ENCODE measurements at places on chromosomes 11 and 22. TPM values are rescaled to one million over a fixed set of nuclear protein-coding genes. Genes with fewer than 3 reads are reported as not detected.
A peak's percentile ranks its signal among the peaks of the same experiment; 100 is the strongest.

INPP5J gene
- 1.3 TPM for total RNA-seq

GRCh38 chr11:43738600-43739409 is 58.3 kb downstream of the HSD17B12 start:
- H3K36me3 ChIP-seq, result peaks cover 4% of the 10 kb centered on the region
- no peaks in the 10 kb centered on the region for H3K27me3 ChIP-seq
- H3K4me1 ChIP-seq, result peaks cover 35% of the 10 kb centered on the region
- H3K27ac ChIP-seq, result peak overlapping the region; percentile 68
- H3K4me3 ChIP-seq, result peak overlapping the region; percentile 31

DNA sequence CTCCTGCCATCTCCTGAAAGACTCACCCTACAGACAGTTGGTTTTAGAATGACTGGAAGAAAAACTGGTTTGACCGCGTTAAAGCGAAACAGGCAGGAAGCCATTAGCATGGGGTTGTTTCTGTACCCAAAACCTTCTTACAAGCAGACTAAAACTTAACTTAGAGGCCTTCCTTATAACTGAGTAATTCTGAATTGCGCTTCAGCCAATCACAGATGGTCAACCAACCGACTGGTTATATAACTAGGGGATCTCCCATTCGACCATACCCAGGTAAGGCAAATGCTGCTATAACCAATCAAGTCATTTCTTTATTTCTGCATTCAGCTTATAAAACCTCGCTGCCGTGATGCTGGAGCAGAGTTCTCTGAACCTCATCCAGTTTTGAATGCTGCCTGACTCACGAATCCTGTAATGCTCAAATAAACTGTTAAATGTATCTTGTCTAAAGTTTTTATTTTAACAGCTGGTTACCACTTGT is 87.8 kb upstream of the DRD2 start:
- no peaks in the 10 kb centered on the region for H3K4me1 ChIP-seq
- H3K27me3 ChIP-seq, result no peaks in the 10 kb centered on the region
- no peak overlapping the region for H3K27ac ChIP-seq

TTLL1 gene
- total RNA-seq, result 0.21 TPM

DNA sequence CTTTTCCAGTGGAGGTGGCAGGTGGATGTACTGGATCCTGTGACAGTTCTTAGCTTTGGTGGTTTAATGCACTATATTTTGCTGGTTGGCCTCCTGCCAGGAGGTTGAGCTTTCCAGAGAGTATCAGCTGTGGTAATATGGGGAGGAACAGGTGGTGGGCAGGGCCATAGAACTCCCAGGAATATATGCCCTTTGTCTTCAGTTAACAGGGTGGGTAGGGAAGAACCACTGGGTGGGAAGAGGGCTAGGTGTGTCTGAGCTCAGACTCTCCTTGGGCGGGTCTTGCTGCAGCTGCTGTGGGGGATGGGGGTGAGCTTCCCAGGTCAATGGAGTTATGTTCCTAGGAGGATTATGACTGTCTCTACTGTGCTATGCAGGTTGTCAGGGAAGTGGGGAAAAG is 203.8 kb downstream of the DLG2 start:
- H3K4me1 ChIP-seq, result no peaks in the 10 kb centered on the region
- no peak overlapping the region for H3K27ac ChIP-seq
- no peak overlapping the region for H3K4me3 ChIP-seq
- no peak for DNase-seq
- H3K27me3 ChIP-seq, result no peaks in the 10 kb centered on the region
- H3K36me3 ChIP-seq, result no peaks in the 10 kb centered on the region

GRCh38 chr11:35235936-35236666 is 97.1 kb downstream of the CD44 start:
- no peak overlapping the region for H3K4me3 ChIP-seq
- no peak overlapping the region for H3K27ac ChIP-seq
- no peak for DNase-seq
- peaks cover 5% of the 10 kb centered on the region for H3K36me3 ChIP-seq
- H3K4me1 ChIP-seq, result no peaks in the 10 kb centered on the region

DNA sequence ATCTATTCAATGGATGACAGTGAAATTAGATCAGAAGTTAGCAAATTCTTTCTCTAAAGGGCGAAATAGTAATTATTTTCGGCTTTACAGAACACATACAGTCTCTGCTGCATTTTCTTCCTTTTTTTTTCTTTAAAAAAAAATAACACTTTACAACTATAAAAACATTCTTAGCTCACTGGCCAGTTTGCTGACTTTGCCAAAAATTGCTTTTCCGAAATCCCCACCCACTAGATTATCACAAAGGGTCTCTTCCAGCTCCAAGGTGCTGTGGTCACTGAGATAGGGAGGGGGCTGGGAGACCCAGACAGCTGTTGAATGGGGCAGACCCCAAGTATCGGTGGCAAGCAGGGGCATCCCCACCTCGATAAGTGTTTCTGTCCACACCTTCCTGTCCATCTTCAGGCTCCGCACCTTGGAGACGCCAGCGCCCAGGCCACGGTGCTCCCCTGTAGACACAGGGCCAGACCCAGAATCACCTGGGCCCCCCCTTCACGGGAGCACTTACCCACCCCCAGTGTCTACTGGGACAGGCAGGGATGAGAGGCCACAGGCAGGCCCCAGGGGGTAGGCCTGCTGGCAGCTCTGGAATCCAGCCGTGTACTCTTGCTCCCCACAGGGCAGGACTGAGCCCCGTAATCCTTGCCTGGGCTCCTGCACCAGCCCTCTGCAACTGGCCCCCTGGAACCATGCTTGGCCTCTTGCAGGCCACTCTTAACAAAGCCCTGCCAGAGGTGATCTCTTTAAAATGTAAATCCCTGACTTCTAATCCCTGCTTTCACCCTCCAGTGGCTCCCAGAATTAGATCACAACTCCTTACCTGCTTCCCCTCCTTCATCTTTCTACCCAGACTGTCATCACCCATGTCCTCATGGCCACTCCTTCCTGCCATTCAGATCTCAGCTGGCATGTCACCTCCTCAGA is 31.5 kb upstream of the PDE2A start:
- no peak for DNase-seq
- no peaks in the 10 kb centered on the region for H3K27me3 ChIP-seq
- no peak overlapping the region for H3K4me3 ChIP-seq
- H3K27ac ChIP-seq, result no peak overlapping the region
- no peaks in the 10 kb centered on the region for H3K4me1 ChIP-seq
- H3K36me3 ChIP-seq, result peaks cover 72% of the 10 kb centered on the region

DNA sequence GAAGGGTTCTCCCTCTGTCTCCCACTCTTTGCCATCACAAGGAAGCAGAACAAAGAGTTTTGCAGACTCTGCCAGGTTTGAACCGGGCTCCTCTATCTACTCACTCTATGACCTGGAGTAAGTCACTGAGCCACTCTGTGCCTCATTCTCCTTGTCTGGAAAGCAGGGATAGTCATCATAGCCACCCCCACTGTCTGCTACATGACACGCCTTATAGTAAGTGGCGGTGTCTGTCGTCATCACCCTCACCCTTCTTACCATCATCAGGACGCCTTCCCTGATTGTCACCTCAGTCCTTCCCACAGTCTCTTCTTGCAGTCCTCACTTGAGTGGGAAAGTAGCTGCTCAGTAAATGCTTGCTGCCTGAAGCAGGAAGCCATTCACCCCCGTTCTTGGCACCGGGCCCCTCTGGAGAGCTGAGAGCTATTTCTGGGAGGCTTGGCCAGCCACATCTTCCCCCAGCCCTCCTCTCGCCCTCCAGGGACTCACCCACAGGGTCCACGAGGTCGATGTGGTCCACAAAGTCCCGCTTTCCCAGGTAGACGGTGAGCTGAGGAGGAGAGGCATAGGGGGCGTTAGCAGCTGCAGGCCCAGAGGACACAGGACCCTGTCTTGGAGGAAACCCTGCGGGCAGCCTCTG is 46.4 kb downstream of the TPBGL start:
- no peaks in the 10 kb centered on the region for H3K36me3 ChIP-seq
- H3K4me1 ChIP-seq, result no peaks in the 10 kb centered on the region
- H3K27me3 ChIP-seq, result no peaks in the 10 kb centered on the region
- H3K4me3 ChIP-seq, result no peak overlapping the region
